ENCODE measurements at places on chromosomes 5 and 9. TPM values are rescaled to one million over a fixed set of nuclear protein-coding genes. Genes with fewer than 3 reads are reported as not detected.
A peak's percentile ranks its signal among the peaks of the same experiment; 100 is the strongest.

The MSX2 gene
- 37.7 TPM for total RNA-seq

The SV2C gene
- 0.56 TPM for total RNA-seq

The PTRH1 gene
- total RNA-seq = 24.5 TPM

The GALNT10 gene
- 19.3 TPM for total RNA-seq

- H3K27me3 ChIP-seq = no peaks in the 10 kb centered on the region
- no peaks in the 10 kb centered on the region for H3K36me3 ChIP-seq
- H3K4me3 ChIP-seq = no peak overlapping the region
- no peak for DNase-seq
- no peak overlapping the region for H3K27ac ChIP-seq
These were observed 104.7 kb downstream of the RAB3C start for GRCh38 chr5:58687595-58687994.

- no peak overlapping the region for H3K4me3 ChIP-seq
- H3K4me1 ChIP-seq = no peaks in the 10 kb centered on the region
- no peak for DNase-seq
- H3K27ac ChIP-seq = no peak overlapping the region
- H3K36me3 ChIP-seq = no peaks in the 10 kb centered on the region
These were observed 750.0 kb upstream of the ZNF608 start for GRCh38 chr5:125496393-125496792.

GRCh38 chr9:4362281-4362680 lies 62.4 kb upstream of the GLIS3 start:
- H3K4me1 ChIP-seq = peaks cover 10% of the 10 kb centered on the region
- H3K27ac ChIP-seq = no peak overlapping the region
- no peaks in the 10 kb centered on the region for H3K36me3 ChIP-seq

- no peaks in the 10 kb centered on the region for H3K27me3 ChIP-seq
These were observed 36.4 kb downstream of the FSD1L start for GRCh38 chr9:105484226-105484625.

- H3K4me1 ChIP-seq = no peaks in the 10 kb centered on the region
- no peaks in the 10 kb centered on the region for H3K36me3 ChIP-seq
- H3K27ac ChIP-seq = no peak overlapping the region
- no peaks in the 10 kb centered on the region for H3K27me3 ChIP-seq
- H3K4me3 ChIP-seq = no peak overlapping the region
These were observed 45.8 kb downstream of the MOCS2 start for GRCh38 chr5:53063791-53064190.

DNA sequence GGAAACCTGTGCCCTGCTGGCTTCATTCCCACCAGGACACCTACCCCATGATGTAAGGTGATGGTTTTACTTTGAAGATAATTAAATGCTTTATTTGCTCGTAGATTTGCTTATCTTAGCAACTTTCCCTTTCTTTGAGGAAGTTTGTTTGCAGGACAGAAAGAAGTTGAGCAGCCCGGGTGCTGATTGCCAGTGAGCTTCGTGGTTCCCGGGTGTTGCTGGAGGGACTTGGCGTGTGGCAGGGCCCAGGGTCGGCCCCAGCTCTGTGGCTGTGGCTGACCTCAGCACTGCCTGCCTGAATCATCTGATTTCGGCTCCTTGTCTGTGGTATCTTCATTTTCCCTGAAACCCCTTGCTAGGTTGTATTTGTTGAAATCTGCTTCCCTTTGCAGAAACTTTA lies 8.7 kb downstream of the POMT1 start:
- H3K4me1 ChIP-seq = no peaks in the 10 kb centered on the region
- H3K4me3 ChIP-seq = no peak overlapping the region
- DNase-seq = no peak
- H3K27me3 ChIP-seq = no peaks in the 10 kb centered on the region

- no peak overlapping the region for H3K4me3 ChIP-seq
- H3K27me3 ChIP-seq = no peaks in the 10 kb centered on the region
- H3K27ac ChIP-seq = no peak overlapping the region
These were observed 13.5 kb downstream of the NDFIP1 start for GRCh38 chr5:142122121-142122520.

DNA sequence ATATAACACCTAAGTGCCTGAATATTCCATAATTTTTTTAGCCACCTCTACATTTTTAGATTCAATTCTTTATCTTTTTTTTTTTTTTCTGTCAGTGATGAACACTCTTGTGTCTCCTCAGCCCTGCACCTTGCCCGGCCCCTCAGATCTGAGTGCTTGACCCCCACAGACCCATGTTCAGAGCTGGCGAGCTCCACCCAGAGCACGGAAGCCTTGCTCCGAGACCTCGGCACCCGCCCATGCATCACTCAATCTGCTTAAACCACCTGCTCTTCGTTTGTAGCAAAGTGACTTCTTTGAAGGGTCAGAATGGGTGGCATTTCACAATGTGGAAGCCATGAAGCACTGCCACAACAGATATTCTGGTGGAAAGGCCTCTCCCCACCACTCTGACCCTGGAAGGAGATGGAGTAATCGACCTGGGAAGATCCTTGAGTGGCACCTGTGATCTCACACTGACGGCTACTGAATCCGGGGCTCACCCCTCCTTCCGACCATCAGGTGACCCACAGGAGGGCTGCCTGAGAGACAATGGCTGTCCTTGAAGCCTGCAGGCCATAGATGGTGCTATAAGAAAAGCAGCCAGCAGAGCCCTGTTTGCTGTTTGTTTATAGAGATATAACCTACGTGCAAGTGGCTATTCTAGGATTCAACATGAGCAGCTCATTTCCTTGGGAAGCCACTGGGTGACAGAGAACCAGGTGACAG lies 261.1 kb upstream of the IRX4 start:
- no peak overlapping the region for H3K27ac ChIP-seq
- no peak overlapping the region for H3K4me3 ChIP-seq
- no peaks in the 10 kb centered on the region for H3K27me3 ChIP-seq
- no peaks in the 10 kb centered on the region for H3K4me1 ChIP-seq

- no peaks in the 10 kb centered on the region for H3K36me3 ChIP-seq
- DNase-seq = no peak
- no peak overlapping the region for H3K27ac ChIP-seq
- H3K4me3 ChIP-seq = no peak overlapping the region
- no peaks in the 10 kb centered on the region for H3K27me3 ChIP-seq
These were observed 32.5 kb downstream of the LEAP2 start for GRCh38 chr5:132905938-132906337.

DNA sequence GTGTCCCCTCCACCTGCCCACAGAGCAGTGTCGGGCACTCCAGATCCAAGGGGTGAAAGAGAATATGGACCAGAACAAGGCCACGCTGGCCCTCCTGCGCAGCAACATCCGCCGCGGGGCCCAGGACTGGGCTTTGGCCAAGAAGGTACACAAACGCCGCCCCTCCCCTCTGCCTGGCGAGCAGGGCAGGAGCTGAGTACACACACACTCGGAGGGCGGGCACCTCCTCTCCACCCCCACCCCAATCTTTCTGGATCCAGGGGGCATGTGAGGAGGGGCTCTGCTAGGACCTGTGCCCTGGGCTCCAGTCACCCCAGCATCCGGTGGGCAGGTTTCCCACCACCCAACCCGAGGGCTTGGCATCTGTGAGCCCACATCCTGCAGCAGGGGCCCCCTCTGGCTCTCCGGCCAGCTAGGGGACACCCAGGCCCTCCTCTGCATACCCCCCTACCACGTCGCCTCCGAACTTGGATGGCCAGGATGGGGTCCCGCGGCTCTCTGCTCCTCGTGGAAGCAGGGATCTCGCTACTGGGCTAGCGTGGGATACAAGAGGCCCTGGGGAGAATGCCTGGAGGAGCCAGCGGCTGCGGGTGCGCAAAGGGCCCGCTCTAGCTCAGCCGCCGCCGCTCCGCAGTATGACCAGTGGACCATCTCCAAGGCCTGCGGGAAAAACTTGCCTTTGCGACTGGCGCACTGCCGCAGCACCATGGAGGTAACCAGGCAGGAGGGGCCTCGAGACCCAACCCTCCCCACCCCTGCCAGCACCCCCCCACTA lies 3.1 kb downstream of the CCDC183 start:
- H3K4me3 ChIP-seq = peak overlapping the region; percentile 55
- peak; percentile 51 for DNase-seq
- no peaks in the 10 kb centered on the region for H3K27me3 ChIP-seq

DNA sequence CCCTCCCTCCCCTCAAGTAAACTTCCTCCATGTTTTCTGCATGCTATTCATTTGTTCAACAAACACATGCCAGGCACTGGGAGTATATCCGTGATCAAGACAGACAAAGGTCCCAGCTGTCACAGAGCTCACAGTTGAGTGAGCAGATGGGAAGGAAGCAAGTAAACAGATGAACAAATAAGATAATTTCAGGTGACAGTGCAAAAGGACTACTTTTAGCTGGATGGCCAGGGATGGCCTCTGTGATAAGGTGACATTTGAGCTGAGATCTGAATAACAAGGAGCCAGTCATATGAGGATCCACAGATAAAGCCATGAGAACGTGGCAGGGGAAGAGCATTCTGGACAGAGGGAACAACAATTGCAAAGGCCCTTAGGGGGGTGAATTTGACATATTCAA lies 121.7 kb upstream of the RAD23B start:
- no peaks in the 10 kb centered on the region for H3K4me1 ChIP-seq
- no peaks in the 10 kb centered on the region for H3K27me3 ChIP-seq
- no peak overlapping the region for H3K4me3 ChIP-seq
- DNase-seq = no peak
- H3K36me3 ChIP-seq = no peaks in the 10 kb centered on the region
- no peak overlapping the region for H3K27ac ChIP-seq

DNA sequence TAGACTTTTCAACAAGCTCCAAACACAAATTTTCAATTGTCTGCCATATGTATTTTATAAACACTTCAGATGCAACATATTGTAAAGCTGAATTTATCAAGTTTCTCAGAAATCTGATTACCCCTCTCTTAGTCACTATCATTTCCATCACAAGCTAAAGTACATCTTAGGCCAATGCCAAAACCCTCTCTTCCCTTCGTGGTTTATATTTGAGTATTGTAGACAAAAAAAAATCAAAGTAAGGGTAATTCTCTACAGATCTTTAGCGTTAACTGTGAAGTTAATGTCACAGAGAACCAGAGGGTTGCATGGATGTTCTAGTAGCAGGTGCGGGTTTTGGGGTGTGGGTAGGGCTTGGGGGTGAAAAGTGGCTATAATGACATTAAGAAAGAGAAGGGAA lies 387.7 kb upstream of the PTGER4 start:
- H3K4me1 ChIP-seq = no peaks in the 10 kb centered on the region
- no peaks in the 10 kb centered on the region for H3K27me3 ChIP-seq
- no peak overlapping the region for H3K4me3 ChIP-seq
- H3K36me3 ChIP-seq = no peaks in the 10 kb centered on the region
- no peak for DNase-seq

DNA sequence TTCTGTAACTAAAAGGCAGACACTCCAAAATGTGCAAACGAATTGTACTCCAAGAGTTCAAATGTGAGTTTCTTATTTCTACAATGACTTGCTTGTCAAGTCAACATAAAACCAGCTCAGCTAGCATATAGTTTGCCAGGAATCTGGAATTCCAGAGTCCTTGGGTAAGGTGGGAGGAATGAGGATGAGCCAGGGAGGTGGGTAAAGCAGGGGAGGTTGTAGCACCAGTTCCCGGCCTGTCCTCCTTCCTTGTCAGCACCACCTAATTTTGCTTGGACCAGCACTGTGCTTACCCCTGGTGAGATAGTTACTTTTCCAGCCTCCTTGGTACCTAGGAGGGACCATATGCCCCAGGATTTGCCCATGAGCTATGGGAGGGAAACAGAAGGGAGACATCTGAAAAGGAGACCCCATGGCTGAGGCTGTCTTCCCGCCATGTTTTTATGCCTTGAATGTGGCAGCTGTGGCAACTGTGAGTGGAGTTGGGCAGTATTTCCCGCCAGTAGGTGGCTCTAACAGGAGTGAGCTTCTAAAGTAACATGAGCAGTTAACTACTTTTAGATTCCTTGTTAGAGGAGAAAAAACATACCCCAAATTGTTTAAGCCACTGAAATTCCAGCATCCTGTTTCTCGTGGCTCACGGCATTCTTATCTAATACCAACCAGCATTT lies 302.5 kb downstream of the TENT4A start:
- H3K4me3 ChIP-seq = no peak overlapping the region
- H3K4me1 ChIP-seq = no peaks in the 10 kb centered on the region
- no peak overlapping the region for H3K27ac ChIP-seq
- no peaks in the 10 kb centered on the region for H3K36me3 ChIP-seq

DNA sequence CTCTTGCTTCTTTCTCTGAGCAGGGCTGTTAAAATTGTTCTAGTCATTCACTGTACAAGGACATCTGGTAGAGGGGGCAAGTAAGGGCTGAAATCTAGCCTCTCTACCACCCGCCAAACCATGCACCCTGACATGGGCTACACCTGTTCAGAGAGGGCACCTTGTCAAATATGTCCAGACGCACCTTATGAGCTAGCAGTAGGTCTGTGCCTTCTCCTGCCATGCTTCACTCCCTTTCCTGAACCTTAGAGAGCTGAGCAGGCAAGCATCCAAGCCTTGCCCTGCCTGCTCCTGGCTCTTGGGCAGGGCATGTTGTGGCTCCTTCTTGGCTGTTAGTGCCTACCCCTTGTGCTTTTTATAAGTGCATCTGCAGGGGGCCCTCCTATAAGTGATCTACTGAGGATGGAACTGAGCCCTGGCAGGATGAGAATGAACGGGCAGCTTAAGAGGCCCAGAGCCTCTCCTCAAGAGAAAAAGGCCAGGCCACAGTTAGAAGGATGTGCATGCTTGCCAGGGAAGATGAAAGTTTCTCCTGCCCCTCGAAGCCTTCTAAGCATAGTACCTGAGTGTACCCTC lies 3.8 kb upstream of the NEUROG1 start:
- H3K27me3 ChIP-seq = no peaks in the 10 kb centered on the region
- no peak overlapping the region for H3K4me3 ChIP-seq
- DNase-seq = no peak
- H3K27ac ChIP-seq = no peak overlapping the region
- peaks cover 18% of the 10 kb centered on the region for H3K4me1 ChIP-seq

- H3K27ac ChIP-seq = no peak overlapping the region
- H3K4me1 ChIP-seq = peaks cover 3% of the 10 kb centered on the region
- H3K36me3 ChIP-seq = no peaks in the 10 kb centered on the region
- no peaks in the 10 kb centered on the region for H3K27me3 ChIP-seq
- H3K4me3 ChIP-seq = no peak overlapping the region
These were observed 220.1 kb downstream of the PIK3R1 start for GRCh38 chr5:68435611-68436010.

DNA sequence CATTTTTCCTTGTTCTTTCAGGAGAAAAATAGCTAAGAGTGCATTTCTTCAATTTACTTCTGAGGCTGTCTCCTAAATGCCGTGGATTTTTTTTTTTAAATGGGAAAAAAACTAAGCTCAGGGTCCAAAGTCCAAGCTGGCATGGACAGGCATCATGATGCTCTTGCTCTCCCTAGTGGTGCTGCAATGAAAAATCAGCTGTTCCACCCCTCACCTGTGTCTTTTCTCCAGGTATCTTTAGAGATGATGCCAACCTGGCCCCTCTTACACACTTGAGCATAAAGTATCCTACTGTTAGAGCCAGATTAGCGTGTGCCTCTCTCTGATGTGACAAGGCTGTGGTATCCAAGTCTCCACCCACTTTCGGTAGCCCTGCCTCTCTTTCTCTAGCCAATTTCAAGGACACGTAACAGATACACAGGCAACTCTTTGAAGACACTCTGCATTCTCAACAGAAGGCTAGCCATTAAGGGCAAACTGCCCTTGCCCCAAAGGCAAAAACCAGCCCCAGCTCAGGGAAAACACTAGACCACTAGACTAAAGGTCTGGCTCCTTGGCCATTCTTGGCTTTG lies 208.8 kb downstream of the SAXO1 start:
- H3K4me3 ChIP-seq = no peak overlapping the region
- DNase-seq = peak; percentile 22
- no peak overlapping the region for H3K27ac ChIP-seq
- no peaks in the 10 kb centered on the region for H3K4me1 ChIP-seq
- H3K27me3 ChIP-seq = no peaks in the 10 kb centered on the region
